CD4-positive, alpha-beta T cell treated with Interferon gamma for 1 hour (primary cell): ENCODE measurements at places on chromosomes 5 and 9.

DNA sequence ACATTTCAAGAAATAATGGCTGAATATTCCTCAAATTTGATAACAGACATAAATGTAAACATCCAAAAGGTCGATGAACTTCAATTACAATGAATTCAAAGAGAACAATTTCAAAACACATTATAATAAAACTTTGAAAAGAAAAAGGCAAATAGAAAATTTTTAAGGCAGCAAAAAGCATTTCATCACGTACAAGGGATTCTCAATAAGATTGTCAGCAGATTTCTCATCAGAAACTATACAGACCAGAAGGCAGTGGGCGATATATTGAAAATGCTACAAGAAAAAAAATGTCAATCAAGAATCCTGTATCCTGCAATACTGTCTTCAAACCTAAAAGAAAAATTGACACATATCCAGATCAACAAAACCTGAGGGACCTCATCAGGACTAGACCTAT lies 62.0 kb downstream of the EDIL3 start:
- DNase-seq = no peak

- no peak for DNase-seq
Observed at GRCh38 chr5:122195802-122196394, 66.6 kb downstream of the ZNF474 start.

DNA sequence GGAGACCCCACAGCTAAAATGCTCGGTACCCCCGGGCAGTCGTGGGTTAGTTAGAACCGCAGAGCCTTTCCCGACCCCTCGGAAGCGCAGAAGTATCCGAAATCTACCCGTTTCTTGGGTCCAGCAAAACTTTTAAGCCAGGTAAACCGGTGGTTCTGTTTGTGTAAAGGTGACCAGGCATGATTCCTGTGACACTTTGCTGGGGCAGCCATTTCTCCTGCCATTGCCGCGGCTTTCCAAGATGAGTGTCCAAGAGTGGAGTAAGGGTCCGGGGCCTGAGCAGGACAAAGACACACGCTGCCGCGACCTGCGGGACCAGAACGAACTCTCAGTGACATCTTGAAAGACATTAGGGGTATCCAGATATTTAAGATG lies 655 bp downstream of the MARVELD2 start:
- DNase-seq = no peak

DNA sequence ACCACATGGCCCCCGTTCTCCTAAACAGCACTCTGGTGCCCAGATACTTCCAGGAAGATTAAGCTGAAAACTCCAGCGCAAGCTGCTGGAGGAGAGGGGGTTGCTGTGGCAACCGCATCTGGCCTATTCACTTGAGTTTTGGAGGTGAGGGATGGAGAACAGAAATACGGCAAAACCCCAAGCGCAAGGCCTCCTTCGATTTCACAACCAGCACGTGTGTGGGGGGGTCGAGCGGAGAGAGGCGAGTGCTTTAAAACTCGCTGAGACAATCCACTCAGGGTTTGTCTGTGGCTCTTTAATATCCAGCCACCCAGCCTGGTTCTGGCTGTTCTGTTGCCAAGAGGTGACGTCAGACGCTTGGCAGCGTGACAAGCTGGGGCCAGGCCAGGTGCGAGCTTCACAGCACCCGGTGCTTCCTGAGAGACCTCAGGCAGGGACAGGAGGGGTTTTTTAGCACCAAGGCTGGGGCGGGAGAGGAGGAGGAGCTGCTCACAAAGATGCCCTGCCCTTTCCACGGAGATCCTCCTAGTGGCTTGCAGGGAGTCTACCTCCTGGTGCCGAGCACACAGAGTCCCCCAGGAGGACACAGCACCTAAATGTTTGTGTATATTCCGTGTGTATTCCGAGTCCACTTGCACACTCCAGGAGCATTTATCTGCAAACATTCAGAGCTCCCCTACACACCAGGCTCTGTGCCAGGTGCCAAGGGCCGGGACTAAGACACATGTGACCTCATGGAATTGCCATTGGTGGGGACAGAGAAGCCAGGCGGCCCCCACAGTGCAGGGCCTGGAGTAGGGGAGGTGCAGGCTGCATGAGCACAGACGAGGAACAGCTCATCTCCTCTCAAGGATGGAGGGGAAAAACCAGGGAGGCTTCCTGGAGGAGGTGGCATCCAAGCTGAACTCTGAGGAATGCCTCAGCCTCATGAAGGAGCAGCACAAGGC lies 194.6 kb downstream of the OLFM1 start:
- DNase-seq = no peak

DNA sequence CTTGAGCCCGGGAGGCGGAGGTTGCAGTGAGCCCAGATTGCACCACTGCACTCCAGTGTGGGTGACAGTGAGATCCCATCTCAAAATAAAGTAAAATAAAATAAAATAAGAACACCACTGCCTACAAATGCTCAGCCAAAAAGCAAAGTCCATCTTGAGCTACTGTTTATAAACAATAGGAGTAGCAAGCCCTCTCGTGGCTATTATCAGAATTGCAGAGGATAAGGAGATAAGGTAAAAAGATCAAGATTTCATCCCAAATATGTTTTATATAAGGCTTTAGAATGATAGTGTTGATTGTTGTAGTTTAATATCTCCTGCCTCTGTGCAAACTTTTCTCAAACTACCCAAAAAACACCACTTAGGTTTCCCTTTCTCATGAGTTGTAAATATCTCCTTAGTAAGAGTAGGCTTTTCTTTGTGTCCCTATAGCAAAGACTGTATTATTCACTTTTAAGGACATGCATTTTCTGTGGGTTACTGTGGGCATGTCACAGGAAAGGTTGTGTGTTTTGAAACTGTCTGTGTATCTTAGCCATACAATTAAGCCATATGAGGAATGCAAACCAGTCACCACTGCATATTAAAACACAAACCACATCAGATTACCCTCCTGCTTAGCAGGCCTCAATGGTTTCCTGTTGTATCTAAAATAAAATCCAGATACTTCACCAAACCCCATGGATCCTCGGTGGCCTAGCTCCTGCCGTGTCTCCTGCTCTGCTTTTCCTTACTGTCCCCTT lies 31.8 kb upstream of the CKS2 start:
- no peak for DNase-seq

- no peak for DNase-seq
Observed at GRCh38 chr9:137474271-137474670, 15.1 kb upstream of the NSMF start.

- no peak for DNase-seq
Observed at GRCh38 chr9:4077499-4078102, 222.3 kb downstream of the GLIS3 start.

- DNase-seq = no peak
Observed at GRCh38 chr5:154567155-154567554, 89.1 kb upstream of the HAND1 start.

DNA sequence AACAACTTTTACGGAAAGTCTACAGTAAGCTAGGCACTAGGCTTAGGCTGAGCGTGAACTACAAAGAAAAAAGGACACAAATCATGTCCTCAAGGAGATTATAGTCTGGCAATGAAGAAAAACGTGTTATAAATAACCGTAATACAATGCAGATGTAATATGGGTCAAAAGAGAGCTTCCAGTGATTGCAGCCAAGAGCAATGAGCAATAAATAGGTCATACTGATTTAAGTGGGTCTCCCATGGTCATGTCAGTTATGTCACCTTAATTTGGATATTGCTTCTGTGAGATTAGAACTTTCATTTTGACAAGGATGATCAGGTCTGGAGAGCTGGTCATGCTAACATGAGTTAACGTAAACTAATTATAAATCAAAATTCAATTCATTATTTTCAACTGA lies 158.6 kb upstream of the GNA14 start:
- no peak for DNase-seq

- DNase-seq = no peak
Observed at GRCh38 chr5:152335461-152335860, 69.6 kb downstream of the NMUR2 start.

- no peak for DNase-seq
Observed at GRCh38 chr5:74767579-74767913, 497 bp downstream of the NSA2 start.

- DNase-seq = no peak
Observed at GRCh38 chr5:36181774-36182173, 29.9 kb downstream of the SKP2 start.

DNA sequence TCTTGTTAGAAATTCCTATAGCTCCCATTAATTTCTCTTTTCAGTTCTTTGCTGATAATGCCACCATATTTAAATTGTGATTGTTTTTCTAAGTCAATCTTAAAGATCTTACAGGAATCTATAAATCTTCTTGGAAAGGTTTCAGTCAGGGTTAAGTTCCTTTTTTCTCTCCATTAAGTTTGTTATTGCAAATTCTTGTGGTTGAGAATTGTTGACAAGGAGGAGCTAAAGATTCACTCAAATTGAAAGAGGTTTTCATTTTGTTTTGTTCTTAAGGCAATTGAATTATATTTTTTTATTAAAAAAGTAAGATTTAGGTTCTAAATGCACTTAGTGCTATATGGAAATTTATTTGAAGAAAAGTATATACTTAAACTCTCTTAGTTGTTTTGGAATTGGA lies 213.4 kb downstream of the PRR16 start:
- no peak for DNase-seq

DNA sequence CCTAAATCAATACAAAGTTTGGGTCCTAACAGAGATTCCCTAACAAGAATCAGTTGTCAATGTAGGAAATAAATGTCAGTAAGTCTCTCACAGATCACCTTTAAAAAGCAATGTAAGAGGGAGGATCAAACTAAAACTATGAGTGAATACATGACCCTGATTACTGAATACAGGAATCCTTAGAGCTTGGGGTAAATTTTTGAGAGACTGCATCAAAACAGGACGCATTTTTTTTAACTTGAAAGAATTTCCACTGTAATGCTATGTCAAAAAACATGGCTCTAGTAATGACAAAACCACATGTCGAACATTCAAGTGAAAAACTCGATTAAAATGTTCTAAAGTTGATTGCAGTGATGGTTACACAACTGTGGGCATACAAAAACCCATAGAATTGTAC lies 21.9 kb downstream of the ZDHHC21 start:
- DNase-seq = no peak

DNA sequence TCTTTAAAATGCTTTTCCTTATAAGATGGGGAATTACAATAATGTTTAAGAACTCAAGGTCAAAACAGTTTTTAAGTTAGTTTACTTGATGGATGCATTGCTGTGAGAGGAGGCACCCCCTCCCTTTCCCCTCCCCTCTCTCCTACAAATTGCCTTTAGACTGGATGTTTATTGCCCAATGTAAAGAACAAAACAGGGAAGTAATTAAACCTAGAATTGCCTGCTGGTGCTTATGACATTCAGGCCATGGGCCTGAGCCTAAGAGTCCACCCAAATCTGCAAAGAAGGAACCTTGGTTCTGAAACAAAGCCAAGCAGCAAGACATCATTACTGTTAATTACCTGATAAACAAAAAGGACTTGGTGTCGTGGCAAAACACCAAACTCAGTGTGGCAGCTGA lies 630.3 kb downstream of the ISL1 start:
- DNase-seq = no peak

GRCh38 chr9:14766299-14766698 lies 43.8 kb upstream of the CER1 start:
- no peak for DNase-seq

- DNase-seq = no peak
Observed at GRCh38 chr9:14466828-14467227, 152.9 kb upstream of the NFIB start.

DNA sequence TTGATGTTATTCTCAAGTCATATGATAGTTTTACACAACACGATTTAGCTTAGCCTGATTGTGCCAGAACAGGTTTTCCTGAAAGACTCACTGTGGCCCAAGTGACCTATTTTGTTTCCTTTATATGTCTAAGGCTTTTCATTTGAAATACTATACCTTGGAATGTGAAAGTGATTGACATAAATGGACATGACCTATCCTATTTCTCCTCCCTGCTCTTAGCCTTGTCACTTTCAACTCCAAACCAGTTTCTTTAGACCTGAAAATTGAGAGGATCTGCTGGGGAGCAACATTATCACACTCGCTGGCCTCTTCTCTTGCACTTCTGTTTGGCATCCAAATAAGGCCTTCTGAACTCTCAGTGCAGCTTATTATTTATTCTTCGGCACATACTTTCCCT lies 496.8 kb downstream of the MAT2B start:
- DNase-seq = no peak
